ENCODE measurements at places on chromosomes 6 and 20.

GRCh38 chr6:134287859-134288537, 29.9 kb downstream of the SGK1 start:
- no peak for DNase-seq

- no peak for DNase-seq
Measured at GRCh38 chr20:25584905-25585704, at the start of gene NINL. Gene NINL, minus strand, starts transcription at chr20:25585531. Its CDS starts 58,944 bp downstream, at chr20:25526587.

- no peak for DNase-seq
Measured at GRCh38 chr6:27517928-27518787, 45.3 kb upstream of the ZNF184 start.

- DNase-seq = no peak
Measured at GRCh38 chr6:83958241-83958685, 75.3 kb upstream of the MRAP2 start.

GRCh38 chr20:64086801-64087200, 2.6 kb upstream of the LKAAEAR1 start:
- no peak for DNase-seq

DNA sequence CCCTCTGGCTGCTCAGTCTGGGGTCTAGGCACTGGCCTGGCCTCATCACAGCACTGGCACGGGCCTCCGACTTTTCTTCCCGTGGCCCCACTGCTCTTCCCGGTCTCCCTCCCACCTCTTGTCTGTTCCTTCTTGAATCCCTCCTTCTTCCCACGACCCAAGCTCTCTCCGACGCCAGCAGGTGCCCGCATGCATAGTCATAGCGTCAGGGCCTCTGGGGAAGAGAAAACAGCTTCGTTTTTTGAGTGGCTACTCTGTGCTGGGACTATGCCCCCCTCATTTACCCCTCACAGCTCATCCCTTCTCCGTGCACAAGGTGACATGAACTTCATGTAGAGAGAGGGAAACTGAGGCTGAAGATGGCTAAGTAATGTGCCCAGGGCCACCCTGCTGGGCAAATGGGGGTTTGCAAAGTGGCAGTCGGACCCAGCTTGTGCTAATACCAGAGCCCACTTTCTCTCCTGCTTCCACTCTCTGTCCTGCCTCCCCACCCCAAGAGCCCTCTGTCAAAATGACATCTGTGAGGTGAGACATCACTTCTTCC, 59.2 kb downstream of the SYNJ2 start:
- no peak for DNase-seq

- DNase-seq = no peak
Measured at GRCh38 chr20:8166730-8167129, 34.7 kb downstream of the PLCB1 start.

- DNase-seq = no peak
Measured at GRCh38 chr6:23446469-23446967, 679.5 kb upstream of the NRSN1 start.

- DNase-seq = no peak
Measured at GRCh38 chr6:160301339-160301738, 42.7 kb upstream of the SLC22A2 start.

DNA sequence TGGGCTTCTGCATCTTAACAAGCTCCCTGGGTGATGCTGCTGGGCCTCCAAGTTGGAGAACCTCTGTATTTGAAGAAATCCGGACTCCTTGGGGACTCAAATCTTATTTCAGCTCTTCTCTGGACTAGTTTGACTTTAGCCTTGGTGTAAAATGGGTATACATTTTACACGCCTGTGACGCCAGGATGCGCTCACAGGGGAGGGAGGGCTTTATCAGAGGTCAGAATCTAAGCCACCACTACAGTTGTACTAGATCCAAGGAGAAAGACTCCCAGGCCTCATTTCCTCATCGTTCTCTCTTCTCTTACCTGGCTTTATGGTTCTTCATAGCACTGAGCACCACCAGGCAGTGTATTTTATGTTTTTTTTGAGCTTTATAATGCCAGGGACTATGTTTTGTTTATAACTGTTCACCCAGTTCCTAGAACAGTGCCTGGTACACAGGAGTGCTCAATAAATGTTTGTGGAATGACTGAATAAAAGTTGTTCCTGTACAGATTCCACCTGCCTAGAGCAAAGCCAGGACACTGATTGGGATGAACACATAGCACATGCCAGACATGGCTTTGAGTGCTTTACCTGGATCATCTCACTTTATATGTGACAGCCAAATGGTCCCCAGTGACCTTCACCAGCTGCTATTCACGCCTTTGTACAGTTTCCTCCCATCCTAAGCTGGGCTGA, 5.1 kb upstream of the RBCK1 start:
- DNase-seq = no peak

- DNase-seq = no peak
Measured at GRCh38 chr20:9099372-9099771, 30.5 kb downstream of the PLCB4 start.

GRCh38 chr20:47117773-47118172, 223.1 kb downstream of the EYA2 start:
- DNase-seq = no peak

DNA sequence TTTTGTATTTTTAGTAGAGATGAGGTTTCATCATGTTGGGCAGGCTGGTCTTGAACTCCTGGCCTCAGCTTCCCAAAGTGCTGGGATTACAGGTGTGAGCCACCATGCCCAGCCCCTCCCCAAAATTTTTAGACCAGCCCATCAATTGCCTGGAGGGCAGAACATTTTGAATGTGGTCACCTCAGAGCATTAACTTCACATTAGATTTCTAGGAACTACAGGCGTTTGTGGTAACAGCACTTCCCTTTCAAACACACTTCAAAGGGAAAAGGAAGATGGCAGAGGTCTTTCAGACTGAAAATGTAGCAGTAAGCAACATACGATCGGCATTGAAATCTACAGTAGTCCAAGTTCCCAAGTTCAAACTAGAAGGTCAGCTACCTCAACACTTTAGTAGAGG, 12.3 kb upstream of the SLA2 start:
- no peak for DNase-seq

DNA sequence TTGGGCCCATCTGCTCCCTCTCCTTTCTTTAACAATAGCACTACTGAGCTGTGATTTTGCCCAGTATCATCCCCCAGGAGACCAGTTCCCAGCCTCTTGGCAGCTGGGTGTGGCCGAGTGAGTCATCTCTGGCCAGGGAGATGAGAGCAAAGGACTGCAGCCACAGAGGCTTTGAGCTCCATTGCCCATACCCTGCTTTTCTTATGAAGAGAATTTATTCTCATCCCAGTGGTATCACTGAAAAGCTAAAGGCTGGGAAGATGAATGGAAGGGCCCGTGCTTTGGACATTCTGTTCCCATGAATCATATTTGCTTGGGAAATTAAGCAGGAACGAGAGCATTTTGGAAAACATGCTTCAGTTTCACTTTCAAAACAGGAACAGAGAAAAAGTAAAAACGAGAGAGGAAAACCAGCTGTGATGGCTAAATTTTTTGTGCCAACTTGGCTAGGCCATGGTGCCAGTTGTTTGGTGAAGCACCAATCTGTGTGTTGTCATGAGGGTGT, 14.9 kb downstream of the CST3 start:
- DNase-seq = no peak

GRCh38 chr6:28474441-28475219, 31.3 kb upstream of the ZSCAN23 start:
- DNase-seq = no peak

Data from DMS79 (cell line).